ENCODE measurements at places on chromosomes 2 and 18.
A peak's percentile ranks its signal among the peaks of the same experiment; 100 is the strongest.

- no peak for DNase-seq
Measured at GRCh38 chr2:55224761-55225261, 7.3 kb downstream of the CLHC1 start.

GRCh38 chr18:11586896-11587295, 22.5 kb upstream of the SLC35G4 start:
- DNase-seq: no peak

DNA sequence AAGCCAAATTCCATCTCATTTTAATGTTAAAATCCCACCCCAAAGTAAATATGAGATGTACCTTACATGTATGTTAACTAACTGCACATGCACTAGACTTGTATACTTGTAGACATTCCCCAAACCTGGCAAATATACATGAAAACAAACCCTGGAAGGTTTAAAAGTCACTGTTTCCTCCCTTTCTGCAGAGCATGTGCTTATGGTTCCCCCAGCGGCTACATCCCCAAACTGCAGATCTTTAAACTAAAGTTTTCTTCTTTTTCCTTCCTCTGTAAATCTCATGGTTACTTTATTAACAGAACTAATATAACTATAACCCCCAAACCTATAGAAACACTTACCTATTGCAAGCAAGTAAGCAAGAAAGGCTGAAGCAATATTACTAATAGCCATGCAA, 731.5 kb downstream of the LRP1B start:
- no peak for DNase-seq

GRCh38 chr2:44689516-44689915, 252.0 kb upstream of the SIX3 start:
- DNase-seq: no peak

GRCh38 chr2:31297751-31298150, 63.8 kb downstream of the EHD3 start:
- DNase-seq: no peak

DNA sequence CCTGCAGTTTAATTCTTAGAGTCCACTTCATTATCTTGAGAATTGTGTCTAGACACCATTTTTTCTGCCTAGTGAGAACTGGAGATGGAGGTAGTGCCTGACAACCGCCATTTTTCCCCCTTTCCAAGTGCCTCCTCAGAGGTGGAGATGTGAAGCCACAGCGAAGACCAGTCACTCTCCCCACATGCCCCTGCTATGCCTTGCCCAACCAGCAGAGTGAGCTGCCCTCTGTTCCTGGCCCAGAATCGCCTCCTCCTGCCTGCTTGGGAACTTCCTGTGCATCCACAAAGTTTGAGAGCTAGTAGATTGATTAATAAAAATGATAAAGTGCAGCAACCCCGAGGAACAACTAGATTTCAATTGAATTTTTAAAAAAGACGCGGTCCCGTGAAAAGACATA, 123.3 kb downstream of the CLIP4 start:
- no peak for DNase-seq

DNA sequence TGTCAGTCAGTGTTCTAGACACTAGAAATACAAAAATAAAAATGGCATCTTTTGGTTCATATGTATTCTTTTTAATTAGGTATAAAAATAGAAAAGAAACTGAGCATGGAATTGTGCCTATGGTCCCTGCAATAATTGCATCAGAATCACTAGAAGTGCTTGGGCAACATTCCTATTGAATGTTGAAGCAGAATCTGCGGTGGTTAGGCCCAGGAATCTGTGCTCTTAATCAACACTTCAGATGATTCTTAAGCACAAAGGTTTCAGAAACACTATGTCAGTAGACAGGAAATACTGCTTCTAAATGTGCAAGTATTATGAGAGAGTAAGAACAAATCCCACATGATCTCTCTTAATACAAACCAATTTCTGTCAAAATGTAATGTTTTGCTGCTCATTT, 20.3 kb upstream of the RBBP8 start:
- no peak for DNase-seq

DNA sequence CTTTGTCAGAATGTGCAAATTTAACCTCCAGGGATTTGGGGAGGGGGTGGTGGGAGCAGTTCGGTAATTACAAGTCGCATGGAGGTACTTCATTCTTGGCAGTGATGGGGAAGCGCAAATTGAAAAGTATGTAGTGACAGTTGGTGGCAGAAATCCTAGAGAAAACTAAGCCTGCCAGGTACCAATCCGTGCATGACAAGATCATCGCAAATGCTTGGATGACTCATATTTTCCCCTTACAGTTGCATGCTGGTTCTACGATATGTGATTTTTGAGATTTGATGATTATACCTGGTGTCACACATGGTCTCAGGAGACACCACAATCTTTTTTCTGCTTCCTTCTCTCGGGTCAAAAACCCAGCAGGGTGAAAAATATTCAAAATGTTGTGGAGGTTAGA, 479.7 kb upstream of the ID2 start:
- DNase-seq: no peak

GRCh38 chr2:197708331-197708730, 3.2 kb downstream of the MARS2 start:
- no peak for DNase-seq

GRCh38 chr2:240559286-240559685, 871 bp upstream of the DUSP28 start:
- DNase-seq: no peak

DNA sequence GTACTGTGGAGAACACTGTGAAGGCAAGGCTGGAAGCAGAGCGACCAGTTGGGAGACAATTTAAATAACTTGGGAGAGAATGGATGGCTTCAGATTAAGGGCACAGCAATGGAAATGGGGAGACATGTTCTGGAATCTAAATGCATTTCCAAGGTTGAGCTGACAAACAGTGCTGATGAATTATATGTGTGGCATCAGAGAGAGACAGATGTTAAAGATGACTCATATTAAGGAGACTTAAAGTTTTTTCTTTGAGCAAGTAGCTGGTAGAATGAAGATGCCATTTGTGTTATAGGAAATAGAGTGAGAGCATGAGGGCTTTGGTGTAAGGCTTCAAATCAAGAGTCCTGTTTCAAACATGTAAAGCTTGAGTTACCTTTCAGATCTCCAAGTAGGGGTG, 441.8 kb downstream of the SETBP1 start:
- DNase-seq: no peak

DNA sequence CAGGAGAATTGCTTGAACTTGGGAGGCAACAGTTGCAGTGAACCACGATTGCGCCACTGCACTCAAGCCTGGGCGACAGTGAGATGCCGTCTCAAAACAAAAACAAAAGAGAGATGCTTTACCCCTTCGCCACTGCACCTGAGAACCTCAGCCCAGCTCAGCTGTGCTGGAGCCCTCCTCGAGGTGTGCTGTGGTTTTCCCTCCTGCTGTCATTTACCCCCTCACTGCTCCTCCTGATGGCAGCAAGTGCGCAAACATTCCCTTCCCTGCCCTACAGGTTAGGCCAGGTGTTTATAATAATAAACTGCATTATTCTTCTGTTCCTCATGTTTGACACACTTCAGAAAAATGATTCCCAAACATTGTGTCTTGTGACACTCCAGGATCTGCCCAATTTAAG, 8.4 kb downstream of the FBXO36 start:
- no peak for DNase-seq

GRCh38 chr2:104860451-104860790, 6.5 kb downstream of the POU3F3 start:
- DNase-seq: peak; percentile 76

GRCh38 chr2:96117701-96118588, 1.6 kb upstream of the ADRA2B start:
- no peak for DNase-seq

DNA sequence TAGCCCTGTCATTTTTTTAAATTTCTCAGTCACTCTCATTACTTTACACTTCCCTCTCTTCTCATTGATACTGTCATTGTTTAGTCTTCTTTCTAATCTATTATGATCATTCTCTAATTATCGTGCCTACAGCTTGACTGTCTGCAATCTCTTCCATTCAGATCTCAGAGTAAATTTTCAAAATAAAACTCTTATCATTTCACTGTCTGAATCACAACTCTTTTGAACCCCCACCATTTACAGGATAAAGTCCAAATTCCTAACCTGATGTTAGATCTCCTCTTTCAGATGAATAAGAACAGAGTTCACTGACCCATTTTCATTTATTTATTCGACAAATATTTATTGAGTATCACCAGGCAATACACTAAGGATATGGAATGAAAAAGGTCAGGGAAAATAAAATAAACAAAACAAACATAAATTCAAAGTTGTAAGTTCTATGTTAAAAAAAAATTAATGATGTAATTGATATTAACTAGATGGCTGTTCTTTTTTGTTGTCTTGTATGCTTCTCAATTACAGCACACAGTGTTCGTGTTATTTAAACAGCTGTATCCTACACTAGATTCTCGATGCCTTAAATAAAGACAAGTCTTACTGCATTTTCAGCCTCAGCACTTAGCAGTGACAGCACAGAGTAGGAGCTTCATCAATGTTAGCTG, 631.0 kb downstream of the IRS1 start:
- no peak for DNase-seq

GRCh38 chr18:36630917-36631316, 197.9 kb downstream of the TPGS2 start:
- no peak for DNase-seq

GRCh38 chr2:65025453-65026123, 30.6 kb upstream of the CEP68 start:
- no peak for DNase-seq

- DNase-seq: no peak
Measured at GRCh38 chr2:61554604-61555003, 16.4 kb upstream of the XPO1 start.

DNA sequence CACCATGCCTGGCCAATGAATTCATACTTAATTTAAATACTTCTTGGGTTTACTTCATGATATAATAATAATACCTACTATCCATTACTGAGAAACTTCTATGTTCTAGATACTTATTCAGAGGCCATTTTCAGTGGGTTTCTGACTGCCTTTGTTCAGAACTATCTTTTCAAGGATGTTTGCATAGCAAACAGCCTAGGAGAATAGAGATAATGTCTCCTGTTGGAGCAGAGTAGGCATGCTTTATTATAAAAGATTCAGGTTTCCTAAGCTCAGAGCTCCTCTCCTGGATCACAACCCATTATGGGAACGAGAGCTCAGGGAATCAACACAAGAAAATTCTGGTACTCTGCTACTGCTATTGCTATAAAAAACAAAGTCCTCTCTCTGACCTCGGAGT, 11.1 kb downstream of the FASTKD1 start:
- DNase-seq: no peak

DNA sequence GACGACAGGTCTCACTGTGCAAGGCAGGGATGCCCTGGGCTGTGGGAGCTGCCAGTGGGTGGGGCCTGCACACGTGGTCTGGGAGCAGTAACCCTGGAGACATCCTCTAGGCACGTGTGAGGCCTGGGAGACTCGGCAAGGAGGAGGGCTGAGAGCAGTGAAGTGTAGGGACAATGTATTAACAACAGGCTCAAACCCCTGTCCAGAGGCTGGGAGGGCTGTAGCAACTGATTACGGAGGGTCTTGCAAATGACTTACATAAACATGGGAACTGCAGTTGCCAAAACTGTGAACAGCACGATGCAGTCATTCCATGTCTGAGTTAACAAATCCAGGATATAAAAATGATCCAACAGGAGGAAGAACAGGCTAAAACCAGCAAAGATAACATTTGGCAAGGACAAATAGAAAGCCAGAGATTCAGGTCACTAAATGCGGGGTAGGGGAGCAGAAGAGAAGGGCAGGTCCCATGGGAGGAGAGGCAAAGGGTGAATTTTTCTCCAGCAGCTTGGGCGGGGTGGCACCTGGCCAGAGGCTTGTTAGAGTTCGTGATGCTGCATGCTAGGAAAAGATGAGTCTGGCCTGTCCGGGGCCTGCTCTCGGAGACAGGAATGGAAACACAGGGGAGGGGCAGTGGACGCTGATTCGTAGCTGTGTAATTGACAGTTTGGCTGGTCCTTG, 44.9 kb downstream of the CYP27C1 start:
- DNase-seq: no peak

DNA sequence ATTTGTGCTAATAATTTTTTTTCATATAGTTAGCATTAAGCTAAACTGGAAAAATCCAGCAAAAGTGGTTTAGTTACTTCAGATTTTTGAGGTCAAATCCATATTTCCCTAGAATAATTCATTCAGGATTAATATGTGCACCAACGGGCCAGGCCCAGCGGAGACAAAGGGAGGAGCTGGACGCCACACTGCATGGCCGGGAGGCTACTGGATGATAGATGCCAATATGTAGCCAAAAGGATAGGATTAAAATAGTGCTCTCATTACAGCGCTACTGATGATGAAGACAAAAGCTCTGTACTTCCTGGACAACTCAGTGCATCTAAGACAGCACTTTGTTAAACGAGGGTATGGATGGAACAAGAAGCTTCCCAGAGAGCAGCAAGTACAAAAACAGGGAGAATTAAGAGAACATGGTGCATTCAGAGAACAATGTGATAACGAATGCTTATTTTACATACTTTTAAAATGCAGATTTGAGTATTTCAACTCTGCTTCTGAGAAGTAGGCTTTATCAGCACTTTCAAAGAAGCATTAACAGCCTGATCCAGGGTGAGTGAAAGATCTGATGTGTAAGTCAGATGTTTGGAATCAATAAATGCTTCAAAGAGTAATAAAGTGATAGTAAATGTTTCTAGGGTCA, 39.8 kb downstream of the PPP4R1 start:
- DNase-seq: peak; percentile 4

GRCh38 chr18:9898792-9899549, 13.2 kb downstream of the TXNDC2 start:
- no peak for DNase-seq

- DNase-seq: no peak
Measured at GRCh38 chr2:82964341-82964740, 1494.7 kb downstream of the SUCLG1 start.

DNA sequence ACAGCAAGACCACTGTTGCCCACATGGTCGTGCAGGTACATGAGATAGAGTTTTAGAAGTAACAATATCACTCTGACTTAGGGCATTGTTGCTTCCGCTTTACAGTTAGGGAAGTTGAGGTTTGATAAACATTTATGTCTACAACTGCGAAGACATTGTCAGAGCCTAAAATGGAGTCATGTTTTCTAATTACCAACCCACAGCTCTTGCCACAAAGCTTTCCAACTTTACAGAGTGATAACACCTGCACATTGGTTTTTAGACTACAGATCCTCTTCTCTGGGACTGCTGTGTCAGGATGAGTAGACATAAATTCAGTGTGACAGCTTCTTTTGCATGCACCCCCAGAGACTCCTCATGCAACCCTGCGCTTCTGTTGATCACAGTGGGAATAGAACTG, 119.0 kb downstream of the FEZ2 start:
- DNase-seq: no peak

- DNase-seq: no peak
Measured at GRCh38 chr2:170322140-170322766, 144.3 kb downstream of the MYO3B start.

GRCh38 chr18:61414086-61414485, 80.9 kb downstream of the CDH20 start:
- DNase-seq: peak; percentile 41

GRCh38 chr2:102294802-102295489, 16.4 kb upstream of the IL1RL1 start:
- DNase-seq: no peak

GRCh38 chr2:183011743-183012142, 26.5 kb downstream of the NCKAP1 start:
- no peak for DNase-seq

GRCh38 chr2:191029280-191029950, 15.4 kb upstream of the STAT1 start:
- DNase-seq: no peak
